SJSA1 (cell line): ENCODE measurements at places on chromosomes 6 and 20. TPM values are rescaled to one million over a fixed set of nuclear protein-coding genes. Genes with fewer than 3 reads are reported as not detected.

- no peak for DNase-seq
- H3K4me1 ChIP-seq = no peaks in the 10 kb centered on the region
- H3K27ac ChIP-seq = no peak overlapping the region
- H3K27me3 ChIP-seq = no peaks in the 10 kb centered on the region
- H3K4me3 ChIP-seq = no peak overlapping the region
Observed at GRCh38 chr6:164168595-164168994, 754.1 kb downstream of the QKI start.

GRCh38 chr6:131995917-131996316 lies 44.7 kb upstream of the CCN2 start:
- H3K4me1 ChIP-seq = peaks cover 28% of the 10 kb centered on the region
- H3K27me3 ChIP-seq = no peaks in the 10 kb centered on the region
- no peak overlapping the region for H3K4me3 ChIP-seq
- no peak for DNase-seq
- H3K36me3 ChIP-seq = no peaks in the 10 kb centered on the region

The BTNL2 gene
- total RNA-seq = not detected in 2 replicates

DNA sequence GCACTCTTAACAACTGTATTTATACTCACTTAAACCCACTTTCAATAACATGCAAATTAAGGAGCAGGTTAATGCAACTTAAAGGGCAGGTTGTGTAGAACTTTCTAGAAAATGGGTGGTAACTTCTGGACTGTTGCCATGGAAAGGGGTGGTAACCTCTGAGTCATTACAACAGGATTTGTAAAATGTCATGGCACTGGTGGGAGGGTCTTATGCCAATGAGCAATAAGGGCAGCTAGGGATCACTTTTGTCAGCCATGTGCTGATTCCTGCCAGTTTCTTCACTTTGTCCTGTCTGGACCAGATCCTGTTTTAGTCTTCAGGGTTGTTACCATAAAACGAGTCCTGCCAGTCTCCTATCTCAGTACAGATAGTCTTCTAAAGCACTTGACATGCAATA lies 560.5 kb upstream of the PTCHD4 start:
- no peaks in the 10 kb centered on the region for H3K27me3 ChIP-seq
- DNase-seq = no peak
- no peak overlapping the region for H3K4me3 ChIP-seq
- H3K27ac ChIP-seq = no peak overlapping the region
- no peaks in the 10 kb centered on the region for H3K4me1 ChIP-seq
- no peaks in the 10 kb centered on the region for H3K36me3 ChIP-seq

DNA sequence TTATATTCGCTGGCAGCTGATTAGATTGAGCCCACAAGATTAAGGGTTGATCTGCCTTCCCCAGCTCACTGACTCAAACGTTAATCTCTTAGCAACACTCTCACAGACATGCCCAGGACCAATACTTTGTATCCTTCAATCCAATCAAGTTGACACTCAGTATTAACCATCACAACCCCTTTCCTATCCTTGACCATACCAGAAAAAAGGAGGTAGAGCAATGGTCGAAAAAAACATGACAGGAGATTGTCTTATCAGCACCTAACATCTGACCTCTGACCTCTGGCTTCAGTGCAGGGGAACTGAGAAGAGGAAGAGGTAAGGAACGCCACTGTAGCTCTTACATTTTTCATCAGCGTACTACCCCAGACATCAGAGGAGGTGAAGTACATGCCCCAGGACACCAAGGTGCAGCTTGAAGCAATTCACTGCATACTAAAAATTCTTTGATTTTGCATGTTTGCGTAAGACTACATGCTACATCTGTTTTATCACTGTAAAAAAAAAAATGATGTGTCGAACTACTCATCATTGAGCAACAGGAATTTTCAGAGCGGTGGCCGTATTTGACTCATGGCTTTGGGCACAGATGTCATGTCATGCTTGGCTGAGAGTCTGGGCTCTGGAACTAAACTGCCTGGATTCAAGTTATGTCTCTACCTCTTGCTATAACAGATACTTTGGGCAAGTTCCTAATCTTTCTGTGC lies 188.0 kb upstream of the TAB2 start:
- no peak overlapping the region for H3K4me3 ChIP-seq
- peaks cover 29% of the 10 kb centered on the region for H3K4me1 ChIP-seq
- H3K27ac ChIP-seq = no peak overlapping the region
- no peak for DNase-seq

DNA sequence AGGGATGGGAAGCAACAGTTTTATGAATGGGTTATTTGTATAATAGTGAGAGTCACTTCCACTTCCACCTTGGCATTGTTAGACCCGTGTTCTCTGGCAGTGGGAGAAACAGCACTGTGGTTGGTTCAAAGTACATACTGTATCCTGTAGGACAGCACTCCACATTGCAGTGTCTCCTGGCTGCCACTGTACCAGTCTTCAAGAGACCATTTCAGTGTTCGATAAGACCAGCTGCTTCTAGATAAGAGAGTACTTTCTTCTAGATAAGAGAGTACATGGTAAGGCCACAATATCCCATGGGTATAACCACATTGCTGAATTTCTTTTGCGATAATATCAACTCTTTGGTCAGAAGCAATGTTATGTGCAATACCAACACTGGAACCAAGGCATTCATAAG lies 28.8 kb downstream of the FITM2 start:
- H3K4me1 ChIP-seq = peaks cover 13% of the 10 kb centered on the region
- no peaks in the 10 kb centered on the region for H3K36me3 ChIP-seq
- no peak for DNase-seq
- no peak overlapping the region for H3K27ac ChIP-seq

GRCh38 chr6:55450005-55450404 lies 122.7 kb downstream of the GFRAL start:
- no peak for DNase-seq
- H3K36me3 ChIP-seq = no peaks in the 10 kb centered on the region
- H3K27ac ChIP-seq = no peak overlapping the region
